Effector memory CD4-positive, alpha-beta T cell (primary cell): ENCODE measurements at places on chromosomes 2 and 18.

DNA sequence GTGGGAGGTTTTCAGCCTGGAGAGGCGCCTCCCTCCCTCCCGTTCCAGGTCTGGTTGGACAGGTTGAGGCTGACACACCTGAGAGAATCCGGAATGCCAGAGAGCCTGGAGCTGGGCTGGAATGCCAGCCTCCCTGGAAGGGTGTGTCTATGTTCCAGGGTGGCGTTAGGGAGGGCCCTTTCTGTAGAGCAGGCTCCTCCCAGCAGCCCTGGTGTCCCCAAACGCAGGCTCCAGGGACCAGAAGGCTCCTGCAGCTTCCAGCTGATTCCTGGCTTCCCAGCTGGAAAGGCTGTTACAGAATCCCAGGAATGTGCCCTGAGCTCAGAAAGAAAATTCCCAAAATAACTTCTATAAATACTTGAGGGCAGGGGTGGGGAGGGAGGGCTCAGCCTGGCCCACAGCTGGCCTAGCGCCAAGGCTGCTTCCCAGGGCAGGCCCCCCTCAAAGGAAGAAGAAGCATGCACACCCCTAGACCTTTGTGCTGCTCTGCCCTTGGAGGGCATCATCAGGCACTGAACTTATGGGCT, 85.4 kb downstream of the STPG4 start:
- no peak for DNase-seq

- no peak for DNase-seq
These were observed 143.1 kb downstream of the FAM161A start for GRCh38 chr2:61710711-61711110.

- DNase-seq: no peak
These were observed 27.2 kb downstream of the TMEM177 start for GRCh38 chr2:119706221-119706620.

- no peak for DNase-seq
These were observed 8.4 kb upstream of the PRKCE start for GRCh38 chr2:45643095-45643494.

DNA sequence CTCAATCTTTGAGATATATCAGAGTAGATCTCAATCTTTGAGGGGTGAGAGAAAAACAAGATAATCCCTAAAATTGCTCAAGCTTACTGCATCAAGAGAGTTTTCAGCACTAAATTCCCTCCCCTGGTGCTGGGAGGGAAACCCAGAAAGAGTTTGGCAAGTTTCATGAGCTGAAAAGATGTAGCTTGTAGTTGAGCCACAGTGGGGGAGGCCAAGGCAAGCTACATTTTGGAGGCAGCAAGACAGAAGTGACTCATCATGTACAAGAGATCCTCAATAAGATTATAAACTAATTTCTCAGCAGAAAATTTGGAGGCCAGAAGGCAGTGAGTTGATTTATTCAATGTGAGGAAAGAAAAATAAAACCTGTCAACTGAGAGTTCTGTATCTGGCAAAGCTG, 308.2 kb downstream of the PIEZO2 start:
- DNase-seq: no peak

GRCh38 chr2:122138561-122138960, 383.1 kb downstream of the TSN start:
- no peak for DNase-seq

GRCh38 chr2:20577495-20578235, 73.2 kb downstream of the HS1BP3 start:
- DNase-seq: no peak

- no peak for DNase-seq
These were observed 54.4 kb downstream of the RAB31 start for GRCh38 chr18:9762526-9762925.
